ENCODE measurements at places on chromosomes 2 and 18.

- DNase-seq, result peak; percentile 29
These were observed 259.0 kb downstream of the AFF3 start for GRCh38 chr2:99883358-99883757.

GRCh38 chr2:188170356-188170755 is 121.3 kb upstream of the GULP1 start:
- DNase-seq, result no peak

DNA sequence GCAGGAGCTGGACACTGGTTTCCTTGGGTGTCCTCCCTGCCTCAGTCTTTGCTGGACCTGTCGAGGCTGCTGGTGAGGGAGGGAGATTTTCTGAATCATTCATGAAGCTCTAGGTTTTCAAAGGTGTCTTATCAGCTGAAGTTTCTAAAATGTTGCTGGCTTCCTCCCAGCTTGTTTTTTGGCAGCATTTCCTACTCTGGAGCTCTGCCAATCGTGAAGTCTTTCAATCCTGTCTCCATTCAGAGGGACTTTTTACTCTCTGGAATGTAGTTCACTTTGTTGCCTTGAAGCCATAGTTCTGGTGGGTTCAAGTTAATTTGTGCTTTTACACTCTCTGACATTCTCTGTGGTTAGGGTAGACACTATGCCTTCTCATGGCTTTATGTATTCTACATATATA is 23.9 kb downstream of the SNTG2 start:
- DNase-seq, result peak; percentile 77

GRCh38 chr18:28198620-28199019 is 21.7 kb upstream of the CDH2 start:
- no peak for DNase-seq

DNA sequence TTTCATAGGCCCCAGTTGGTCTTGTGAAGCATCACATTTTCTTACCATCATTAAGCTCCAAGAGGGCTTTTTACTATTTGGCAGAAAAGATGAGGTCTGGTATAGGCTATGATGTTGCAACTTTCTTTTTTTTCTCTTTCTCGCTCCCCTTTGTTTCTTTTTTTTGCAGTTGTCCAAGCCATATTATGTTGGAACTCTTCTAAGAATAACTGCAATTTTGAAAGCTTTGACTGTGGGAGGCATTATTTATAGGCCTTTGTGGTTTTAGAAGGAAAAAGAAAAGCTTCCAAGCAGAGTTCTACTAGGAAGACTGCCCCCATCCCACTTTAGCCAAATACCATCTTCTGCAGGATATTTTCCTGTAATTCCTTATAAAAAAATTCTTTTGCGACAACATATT is 571.6 kb downstream of the ARHGAP15 start:
- DNase-seq, result peak; percentile 32

DNA sequence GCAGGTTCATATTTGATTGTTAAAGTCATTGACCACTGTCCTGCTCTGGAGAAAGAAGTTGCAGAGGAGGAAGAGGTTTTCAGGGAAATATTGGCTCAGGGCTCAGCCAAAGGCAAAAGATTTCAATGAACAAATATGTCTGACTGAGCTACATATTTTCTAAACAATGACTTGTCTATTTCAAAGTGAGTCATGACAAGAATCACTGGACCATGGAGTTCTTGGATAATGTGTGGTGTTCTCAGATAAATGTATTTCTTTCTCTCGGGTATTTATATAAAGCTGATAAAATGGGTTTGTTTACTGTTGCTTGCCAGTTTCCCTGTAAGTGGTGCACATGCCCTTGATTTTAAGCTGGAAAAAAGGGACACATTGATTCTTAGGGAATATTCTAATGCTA is 34.3 kb upstream of the RMP24 start:
- DNase-seq, result peak; percentile 61

DNA sequence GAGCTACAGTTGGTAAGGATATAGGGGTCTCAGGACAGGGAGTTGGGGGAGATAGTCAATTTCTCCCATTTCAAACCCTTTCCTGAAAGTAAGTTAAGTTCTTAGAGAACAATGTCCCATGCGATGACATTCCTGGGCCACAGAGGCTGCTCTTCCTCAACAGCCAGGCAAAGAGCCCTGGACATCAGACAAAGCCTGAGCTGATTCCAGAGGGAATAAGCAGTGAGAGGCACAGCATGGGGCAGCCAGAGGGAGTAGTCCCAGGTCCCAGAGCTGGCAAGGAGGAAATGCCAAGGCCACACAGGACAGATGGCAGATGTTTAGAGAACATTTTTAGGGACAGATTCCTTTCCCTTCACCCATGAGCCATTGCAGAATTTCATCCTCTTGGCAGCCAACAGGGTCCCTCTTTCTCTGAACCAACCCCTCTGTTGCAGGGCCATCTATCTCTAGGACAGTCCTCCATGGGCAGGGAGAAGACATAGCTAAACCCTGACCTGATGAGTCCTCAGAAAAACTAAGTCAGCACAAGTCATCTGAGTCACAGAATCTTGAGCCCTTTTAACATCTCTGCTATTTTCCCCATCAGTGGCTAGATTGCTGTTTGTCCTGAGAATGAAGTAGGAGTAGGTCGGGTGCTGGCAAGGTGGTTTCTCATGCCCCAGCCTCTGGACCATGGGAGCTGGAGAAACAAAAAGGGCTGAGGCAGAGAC is 81.6 kb upstream of the STPG4 start:
- DNase-seq, result no peak

DNA sequence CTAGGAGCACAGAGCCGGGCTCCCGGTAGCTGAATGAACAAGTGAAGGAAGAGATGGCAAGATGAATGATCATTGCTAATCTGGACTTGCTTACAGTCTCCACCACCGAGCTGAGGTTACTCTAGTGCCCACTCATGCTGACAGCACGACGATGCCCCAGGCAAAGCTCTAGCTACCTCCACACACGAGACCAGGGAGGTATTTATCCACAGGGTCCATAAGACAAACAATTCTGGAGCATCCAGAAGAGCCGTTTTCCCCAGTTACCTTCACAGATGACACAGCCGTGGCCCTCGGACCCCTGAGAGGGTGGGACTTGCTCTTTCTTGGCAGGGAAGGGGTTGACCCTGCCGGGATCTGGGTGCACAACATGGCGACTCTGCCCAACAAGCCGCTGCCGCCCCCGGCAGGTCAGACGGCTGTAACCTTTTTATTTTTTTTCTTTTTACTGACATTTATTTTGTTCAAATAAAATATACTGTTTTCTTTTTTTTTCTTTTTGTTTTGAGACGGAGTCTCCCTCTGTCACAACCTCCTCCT is 120.3 kb downstream of the PXDN start:
- no peak for DNase-seq

DNA sequence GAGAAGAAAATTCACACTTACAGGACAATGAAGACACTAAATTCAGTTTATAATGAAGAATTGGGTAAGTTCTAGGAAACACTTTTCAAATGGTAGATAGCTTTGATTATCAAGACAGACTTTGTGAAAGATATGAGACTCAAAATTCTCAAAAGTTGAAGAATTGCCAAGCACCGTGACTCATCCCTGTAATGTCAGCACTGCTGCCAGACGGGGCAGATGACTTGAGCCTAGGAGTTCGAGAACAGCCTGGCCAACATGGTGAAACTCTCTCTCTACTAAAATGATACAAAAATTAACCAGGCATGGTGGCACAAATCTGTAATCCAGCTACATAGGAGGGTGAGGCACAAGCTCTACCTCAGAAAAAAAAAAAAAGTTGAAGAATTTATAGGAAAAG is 1820.1 kb upstream of the LRRTM1 start:
- no peak for DNase-seq

DNA sequence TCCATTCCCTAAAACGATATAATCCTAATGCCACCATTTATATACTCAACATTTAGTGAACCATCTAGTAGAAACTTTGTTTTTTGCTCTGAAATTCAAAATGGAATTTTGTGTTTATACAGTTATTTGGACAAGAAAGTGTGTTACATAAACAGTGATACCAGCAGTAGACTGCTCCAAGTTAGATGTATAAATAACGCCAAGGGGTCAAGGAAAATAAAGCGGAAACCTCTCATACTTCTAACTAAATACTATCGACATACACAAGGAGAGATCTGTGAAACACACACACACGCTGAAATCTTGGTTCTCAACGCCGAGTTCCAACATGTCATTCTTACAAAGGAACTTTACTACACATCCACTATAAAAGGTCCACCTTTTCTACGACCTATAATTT is 1.2 kb downstream of the TXNL1 start:
- DNase-seq, result peak; percentile 19

DNA sequence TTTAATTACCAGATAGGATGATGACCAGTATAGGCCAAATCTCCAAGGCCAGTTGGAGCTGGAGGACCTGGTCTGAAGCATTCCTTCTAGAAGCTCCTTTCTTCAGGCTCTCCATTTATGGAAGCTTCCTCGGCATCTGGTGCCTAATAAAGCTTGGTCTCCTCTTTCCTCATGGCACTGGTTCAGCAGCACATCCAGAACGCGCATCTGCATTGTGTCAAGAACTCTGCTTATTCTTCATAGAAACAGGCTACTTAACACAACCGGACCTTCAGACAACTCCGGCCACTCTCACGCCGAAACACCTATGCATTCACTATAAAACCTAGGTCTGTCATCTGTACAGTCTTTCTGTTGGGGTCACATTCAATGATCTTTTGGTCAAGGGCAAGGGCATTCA is 99.8 kb downstream of the COL6A3 start:
- DNase-seq, result no peak

- no peak for DNase-seq
These were observed 1220.6 kb upstream of the CDH2 start for GRCh38 chr18:29397536-29397935.

GRCh38 chr2:13052547-13052946 is 335.8 kb downstream of the TRIB2 start:
- DNase-seq, result no peak

DNA sequence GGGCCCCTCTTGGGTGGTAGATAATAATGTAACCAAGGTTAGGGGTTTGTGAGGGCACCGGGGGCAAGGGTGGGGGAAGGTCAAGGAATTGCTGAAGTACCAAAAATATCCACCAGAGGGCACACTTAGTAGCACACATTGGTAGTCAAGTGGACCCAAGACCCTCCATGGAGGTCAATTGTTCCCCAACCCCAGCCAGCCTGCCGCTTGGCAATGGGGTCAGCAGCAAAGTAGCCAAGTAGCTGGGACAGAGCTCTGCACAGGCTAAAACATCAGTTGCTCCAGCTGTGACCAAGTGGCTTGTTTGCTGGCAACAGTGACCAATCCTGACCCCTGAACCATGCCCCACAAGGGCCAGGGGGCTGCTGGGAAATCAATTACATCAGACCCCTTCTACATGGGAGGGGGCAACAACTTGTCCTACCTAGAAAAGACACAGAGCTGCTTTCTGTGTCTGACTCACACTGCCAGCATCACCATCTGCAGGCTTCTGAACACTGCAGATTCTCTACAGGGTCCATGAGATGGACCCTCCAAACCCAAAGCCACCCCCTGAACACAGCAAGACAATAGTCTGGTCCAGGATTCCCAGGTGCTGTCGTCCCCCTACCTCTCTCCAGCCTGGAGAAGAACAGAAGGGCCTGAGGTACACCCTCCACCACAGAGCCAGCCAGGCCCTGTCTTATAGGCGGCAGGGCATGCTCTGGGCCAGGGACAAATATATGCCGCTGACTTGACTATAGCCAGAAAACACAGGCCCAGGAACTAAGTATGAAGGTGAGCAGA is 76.0 kb downstream of the EMX1 start:
- peak; percentile 61 for DNase-seq

- DNase-seq, result no peak
These were observed 116.9 kb downstream of the ACKR3 start for GRCh38 chr2:236686561-236686960.

DNA sequence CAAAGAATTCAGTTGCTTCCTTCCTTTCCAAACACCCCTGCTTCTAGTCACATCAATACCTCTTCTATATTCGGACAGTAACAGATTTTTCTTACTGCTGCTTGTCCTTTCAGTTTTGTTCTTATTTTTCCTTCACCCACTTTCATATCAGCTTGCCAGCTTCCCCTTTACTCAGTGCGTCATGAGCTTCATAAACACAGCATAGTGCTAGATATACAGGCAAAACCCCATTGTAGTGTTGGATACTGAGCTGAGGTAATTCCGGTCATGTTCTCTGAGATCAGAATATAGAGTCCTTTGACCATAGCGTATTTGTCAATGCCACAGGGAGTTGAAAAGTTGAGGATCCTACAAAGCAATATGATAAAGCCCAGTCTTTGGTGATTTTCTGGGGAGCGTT is 2.4 kb downstream of the FARP2 start:
- no peak for DNase-seq

GRCh38 chr2:1350111-1350510 is 63.2 kb upstream of the TPO start:
- no peak for DNase-seq

DNA sequence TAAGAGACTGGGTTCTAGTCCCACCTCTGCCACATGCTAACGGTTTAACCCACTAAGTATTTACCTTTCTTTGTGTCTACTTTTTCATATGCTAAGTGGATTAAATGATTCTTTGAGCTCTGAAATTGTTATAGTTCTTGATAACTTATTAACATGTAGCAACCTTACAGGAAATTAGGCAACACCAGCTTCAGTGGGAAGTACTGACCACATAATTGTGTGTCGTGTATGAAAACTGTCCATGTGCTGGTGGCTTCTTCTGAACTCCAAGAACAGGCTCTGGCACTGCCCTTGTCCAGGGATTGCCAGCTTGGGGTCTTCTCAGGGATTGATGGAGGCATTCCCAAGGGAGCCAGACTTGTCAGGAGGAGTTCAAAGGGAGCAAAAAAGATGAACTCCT is 427.7 kb downstream of the TGIF1 start:
- DNase-seq, result no peak

- no peak for DNase-seq
These were observed 1.3 kb upstream of the PAX3 start for GRCh38 chr2:222299906-222300725.

DNA sequence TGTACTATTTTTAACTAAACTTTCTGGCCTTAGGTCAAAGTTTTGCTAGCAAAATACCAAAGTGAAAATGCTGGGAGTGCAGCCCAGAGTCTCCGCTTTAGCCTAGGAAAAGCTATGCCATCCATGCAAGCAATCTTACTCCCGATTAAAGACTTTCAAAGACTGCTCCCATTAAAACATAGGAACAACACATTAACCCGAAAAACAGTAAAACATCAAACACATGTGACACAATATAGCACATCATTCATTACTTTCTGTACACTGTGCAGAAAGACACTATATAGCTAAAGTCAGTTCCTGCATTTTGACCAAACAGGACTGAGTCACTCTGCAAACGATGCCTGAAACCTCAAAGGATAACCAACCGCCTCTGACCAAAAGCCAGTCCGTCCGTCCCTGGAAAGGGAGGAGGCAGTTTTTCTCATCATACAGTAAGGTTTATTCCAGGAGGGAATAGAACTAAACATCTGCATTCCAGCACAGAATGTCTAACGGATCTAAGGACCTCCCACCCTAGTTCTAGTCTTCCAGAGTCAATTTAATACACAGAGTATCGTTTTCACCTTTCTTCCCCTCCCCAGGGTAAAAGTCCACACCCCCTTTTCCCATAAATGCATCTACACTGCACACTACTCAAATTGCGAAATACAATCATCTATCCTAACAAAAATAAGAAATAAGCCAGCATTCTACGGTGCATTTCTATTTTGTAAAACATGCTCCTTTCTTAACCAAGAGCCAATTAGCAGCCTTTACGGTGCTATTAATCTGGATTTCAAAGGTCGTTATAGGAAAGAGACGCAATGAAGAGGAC is 1.7 kb downstream of the ROCK2 start:
- DNase-seq, result peak; percentile 77

All from astrocyte of the hippocampus (primary cell).